T1000 (cell line): ENCODE measurements at places on chromosomes 12 and 14.

- no peak for DNase-seq
Measured at GRCh38 chr12:44296624-44297197, 460.8 kb downstream of the TMEM117 start.

- DNase-seq: no peak
Measured at GRCh38 chr14:24334431-24335291, at the start of gene ADCY4. ADCY4 (minus strand) TSS chr14:24335071; CDS start chr14:24334652, 419 bp downstream.

- no peak for DNase-seq
Measured at GRCh38 chr12:55720071-55720564, at the start of gene RDH5. RDH5 (plus strand) TSS chr12:55720393; CDS start chr12:55721185, 792 bp downstream.

DNA sequence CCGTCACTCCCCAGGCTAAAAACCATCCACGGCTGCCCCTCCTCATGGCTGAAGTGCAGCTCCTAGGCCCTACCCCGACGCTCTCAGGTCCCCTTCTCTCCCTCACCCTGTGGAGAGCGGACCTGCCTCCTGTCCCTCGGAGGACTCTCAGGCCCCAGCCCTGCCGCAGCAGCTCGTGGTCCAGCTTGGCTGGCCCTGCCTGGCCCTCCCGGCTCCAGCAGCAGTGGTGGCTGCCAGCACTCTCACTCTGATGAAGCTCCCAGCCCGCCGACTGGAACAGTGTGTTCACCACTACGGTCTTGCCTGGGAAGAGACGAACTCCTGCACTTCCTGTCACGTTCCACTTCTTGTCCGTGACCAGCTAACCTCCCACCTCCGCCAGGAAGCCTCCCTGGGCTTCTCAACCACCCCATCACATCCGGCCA is 11.1 kb downstream of the BAG5 start:
- no peak for DNase-seq

DNA sequence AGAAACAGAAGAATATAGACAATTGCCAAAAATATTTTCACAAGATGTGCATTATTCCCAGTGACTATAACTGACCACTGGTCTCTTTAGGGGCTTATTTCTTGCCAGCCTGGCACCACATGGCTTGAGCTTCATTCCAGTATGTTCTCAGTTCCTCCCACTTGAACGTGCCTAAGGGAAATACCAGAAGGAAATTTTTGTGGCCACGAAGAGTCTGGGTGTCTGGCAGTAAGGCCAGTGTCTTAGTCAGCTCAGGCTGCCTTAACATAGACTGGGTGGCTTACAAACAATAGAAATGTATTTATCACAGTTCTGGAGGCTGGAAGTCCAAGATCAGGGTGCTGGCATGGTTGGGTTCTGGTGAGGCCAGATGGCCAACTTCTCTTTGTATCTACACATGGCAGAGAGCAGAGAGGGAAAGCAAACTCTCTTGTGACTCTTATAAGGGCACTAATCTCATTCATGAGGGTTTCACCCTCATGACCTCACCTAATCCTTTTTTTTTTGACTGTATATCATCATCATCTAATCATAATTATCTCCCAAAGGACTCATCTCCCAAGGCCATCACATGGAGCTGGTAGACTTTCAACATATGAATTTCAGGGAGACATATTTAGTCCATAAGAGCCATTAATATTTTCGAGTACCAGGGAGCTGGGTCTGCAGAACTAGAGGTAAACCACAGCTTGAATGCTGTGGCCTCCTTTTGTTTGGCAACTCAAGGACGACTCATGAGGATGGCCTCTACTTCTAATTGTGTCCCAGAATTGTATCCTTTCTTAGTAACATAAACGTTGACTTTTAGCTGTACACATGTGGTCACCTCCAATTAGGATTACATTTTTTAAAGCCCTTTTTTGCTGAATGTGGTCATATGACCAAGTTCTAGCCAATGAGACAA is 5.1 kb upstream of the SMOC1 start:
- DNase-seq: no peak

GRCh38 chr12:105332925-105333324 is 2.4 kb downstream of the C12orf75 start:
- DNase-seq: no peak
